NCI-H1417 treated with DMSO at 0.1 percent for 48 hours (cell line): ENCODE measurements at places on chromosomes 6 and 20.

- DNase-seq, result no peak
Measured at GRCh38 chr20:32798046-32798981, 21.4 kb upstream of the MAPRE1 start.

- no peak for DNase-seq
Measured at GRCh38 chr6:85675030-85675819, 32.5 kb upstream of the SYNCRIP start.

DNA sequence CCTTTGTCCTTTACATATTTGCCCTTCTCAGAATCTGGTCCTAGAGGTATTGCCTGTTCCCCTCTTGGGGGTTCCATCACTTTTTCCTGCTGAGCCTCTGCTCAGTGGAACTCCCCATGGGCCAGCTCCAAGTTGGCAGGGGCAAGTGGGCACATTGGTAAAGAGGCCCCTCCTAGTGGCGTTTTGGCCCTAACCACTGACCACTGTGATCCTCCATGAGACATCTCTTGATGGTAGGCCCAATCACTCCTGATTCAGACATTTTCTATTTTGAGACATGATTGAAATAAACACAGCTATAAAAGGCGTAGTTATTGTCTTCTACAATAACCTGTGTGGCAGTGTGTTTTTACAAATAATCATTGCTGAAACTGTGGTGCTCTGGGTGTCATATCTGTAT is 83.0 kb downstream of the RREB1 start:
- no peak for DNase-seq

DNA sequence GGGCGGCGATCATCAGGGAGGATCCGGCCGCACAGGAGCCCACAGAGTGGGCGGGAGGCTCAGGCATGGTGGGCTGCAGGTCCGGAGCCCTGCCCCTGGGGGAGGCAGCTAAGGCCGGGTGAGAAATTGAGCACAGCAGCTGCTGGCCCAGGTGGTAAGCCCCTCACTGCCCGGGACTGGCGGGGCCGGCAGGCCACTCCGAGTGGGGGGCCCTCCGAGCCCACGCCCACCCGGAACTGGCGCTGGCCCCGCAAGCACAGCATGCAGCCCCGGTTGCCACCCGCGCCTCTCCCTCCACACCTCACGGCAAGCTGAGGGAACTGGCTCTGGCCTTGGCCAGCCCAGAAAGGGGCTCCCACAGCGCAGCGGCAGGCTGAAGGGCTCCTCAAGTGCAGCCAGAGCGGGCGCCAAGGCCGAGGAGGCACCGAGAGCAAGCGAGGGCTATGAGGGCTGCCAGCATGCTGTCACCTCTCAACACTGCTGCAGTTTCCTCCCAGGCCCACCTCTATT is 48.1 kb upstream of the UST start:
- DNase-seq, result no peak

GRCh38 chr6:105651969-105652368 is 249.1 kb upstream of the PREP start:
- DNase-seq, result no peak

DNA sequence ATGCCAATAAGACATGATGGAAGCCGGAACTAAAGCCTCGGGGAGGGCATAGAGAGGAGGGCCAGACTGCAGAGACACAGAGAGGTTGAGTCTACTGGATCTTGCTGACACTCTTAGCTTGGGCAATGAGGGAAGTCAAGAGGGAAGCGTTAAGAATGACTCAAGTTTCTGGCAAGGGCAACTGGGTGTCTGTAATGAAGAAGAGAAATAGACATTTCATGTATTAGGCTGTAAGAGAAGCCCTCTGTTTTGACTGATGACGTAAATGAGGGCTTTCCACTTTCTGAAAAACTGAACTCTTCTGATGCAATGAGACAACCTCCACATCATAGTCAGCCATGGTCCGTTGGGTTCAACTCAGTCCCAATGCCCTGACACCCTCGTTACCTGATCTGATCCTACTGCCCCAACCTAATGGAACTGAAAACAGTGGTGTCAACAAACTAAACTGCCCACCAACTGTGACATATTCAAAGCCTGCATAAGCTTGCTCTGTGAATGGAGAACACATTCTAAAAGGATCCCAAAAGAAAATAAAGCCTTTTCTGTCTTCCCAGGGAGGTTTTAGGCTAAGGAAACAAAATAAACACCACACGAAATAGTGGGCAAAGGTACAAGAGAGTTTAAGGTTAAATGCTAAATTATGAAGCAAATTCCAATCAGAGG is 45.8 kb upstream of the PNRC1 start:
- DNase-seq, result no peak
